ENCODE measurements at places on chromosomes 1 and 21.

DNA sequence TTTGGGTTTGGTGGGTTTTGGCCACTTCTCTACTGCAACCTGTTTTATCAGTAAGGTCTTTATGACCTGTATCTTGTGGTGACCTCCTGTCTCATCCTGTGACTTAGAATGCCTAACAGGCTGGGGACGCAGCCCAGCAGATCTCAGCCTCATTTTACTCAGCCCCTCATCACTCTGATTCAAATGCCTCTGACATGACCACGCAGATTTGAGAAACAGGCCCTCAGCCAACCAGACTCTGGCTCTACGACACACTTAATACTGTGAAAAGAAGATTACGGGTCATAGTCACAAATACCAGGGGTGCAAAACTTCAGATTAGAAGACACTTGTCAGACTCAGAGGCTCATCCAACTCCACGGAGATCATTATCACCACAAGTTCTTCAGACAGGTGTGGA is 28.3 kb upstream of the KIF26B start:
- no peak for DNase-seq

DNA sequence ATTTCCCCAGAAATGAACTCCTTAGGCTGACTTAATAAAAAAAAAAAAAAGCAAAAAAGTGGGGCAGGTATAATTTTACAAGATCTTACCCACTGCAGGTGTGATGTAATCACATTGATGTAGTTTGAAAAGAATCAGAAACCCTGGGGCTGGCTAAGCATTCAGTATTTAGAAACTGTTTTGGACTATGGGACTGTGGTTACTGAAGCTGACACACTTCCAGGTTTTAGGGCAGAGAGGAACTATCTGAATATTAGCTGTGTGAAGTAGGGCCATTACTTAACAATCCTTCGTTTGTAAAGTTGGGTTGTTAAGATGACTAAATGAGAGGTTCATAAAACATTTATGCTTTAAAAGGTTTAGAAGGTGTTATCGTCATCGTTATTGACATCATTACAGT is 165.3 kb downstream of the FASLG start:
- DNase-seq, result peak; percentile 22

GRCh38 chr1:196501760-196502428 is 106.3 kb downstream of the KCNT2 start:
- peak; percentile 38 for DNase-seq

GRCh38 chr1:44834328-44834727 is 8.7 kb downstream of the PTCH2 start:
- DNase-seq, result no peak

- DNase-seq, result no peak
These were observed 5.6 kb downstream of the CTSS start for GRCh38 chr1:150760013-150760412.

DNA sequence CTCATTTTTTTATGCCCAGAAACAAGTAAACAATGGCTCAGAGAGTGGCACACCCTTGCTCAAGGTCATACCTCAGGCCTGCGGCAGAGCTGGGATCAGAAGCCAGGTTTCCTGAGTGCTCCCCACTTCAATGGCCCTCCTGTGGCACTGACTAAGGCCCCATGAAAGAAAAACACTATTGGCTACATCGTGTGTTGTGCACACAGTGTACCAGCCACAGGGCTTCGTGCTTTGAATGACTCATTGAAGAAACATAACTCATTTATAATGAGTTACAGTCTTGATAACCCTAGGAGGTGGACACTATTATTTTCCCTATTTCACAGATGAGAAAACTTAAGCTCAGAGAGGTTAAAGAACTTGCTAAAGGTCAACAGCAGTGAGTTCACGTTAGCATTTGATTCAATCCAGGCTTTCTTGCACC is 91.2 kb downstream of the TRABD2B start:
- DNase-seq, result peak; percentile 56

DNA sequence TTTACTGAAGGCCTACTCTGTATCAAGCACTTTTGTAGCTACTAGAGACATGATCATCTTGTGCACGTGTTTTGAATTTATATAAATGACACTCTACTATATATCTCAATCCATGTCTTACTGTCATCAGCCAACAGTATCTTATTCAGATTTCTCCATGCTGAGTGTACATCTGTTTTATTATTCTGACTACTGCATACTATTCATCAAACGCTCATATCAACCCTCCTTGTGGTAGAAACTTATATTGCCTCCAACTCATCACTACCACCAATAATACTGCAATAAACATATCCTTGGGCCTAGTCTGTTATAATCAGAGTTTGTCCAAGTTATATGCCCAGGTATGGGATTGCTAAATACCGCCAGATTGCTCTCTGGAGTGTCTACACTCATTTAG is 81.6 kb upstream of the IRF2BP2 start:
- no peak for DNase-seq

GRCh38 chr1:51960262-51960661 is 30.2 kb downstream of the RAB3B start:
- DNase-seq, result peak; percentile 23

DNA sequence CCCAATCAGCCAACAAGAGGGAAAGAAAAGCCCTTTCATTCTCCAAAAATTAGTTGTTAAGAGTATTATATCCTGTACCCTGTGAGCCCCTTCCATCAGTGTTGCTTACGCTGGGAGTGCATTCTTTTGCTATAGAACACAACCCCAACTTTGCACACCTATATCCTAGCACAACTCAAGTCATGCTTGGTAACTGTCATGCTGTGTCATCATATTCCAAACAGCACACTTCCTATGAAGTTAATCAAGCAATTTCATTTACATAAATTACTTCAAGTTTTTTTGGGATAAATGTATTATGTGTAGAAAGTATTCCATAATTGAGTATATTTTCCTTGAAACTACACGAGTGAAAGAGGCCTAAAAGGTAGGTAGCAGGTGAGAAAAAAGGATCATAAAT is 20.0 kb downstream of the FUBP1 start:
- no peak for DNase-seq

DNA sequence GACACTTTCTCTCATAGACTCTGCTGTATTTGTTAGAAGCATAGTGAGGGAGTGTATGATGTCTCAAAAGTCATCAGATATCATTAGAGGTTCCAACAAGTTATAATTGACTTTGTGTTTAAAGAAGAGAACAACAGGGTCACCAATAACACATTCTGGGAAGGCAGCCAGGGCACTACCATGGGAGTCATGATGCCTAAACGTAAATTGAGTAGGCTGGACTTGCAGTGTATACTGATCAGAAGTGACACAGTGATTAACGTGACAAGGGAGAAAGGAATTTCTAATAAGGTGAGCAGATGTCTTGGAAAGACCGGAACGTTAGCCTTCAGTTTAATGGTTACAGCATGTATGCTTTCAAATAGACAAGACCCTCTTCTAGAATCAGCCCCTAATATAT is 973.2 kb downstream of the NCAM2 start:
- DNase-seq, result no peak

GRCh38 chr1:1351511-1352427 is 2.6 kb upstream of the DVL1 start:
- DNase-seq, result no peak

- peak; percentile 98 for DNase-seq
These were observed 9.9 kb upstream of the COA7 start for GRCh38 chr1:52707927-52708655.

- DNase-seq, result peak; percentile 88
These were observed 183.0 kb downstream of the CYYR1 start for GRCh38 chr21:26389971-26390641.

- DNase-seq, result peak; percentile 70
These were observed 58.4 kb upstream of the SSBP3 start for GRCh38 chr1:54464477-54465146.

DNA sequence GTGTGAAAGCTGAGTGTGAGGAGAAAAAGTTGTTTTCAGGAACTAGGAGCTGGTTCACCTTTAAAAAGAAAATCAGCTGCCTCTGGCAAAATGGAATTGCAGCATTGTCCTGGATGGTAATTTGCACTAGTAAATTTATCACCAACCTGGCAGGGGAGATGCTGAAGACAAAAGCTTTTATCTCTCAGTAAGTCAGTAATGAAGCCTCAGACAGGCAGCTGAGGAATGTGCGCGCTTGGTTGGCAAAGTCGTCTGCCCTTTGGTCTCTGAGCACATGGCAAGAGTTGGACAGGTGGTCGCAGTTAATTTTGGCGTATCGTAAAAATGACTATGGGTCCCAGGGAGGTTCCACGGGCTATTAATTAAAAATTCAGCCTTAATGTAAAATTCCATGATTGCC is 131.9 kb downstream of the BACH1 start:
- DNase-seq, result no peak

GRCh38 chr1:219322766-219323165 is 149.1 kb downstream of the LYPLAL1 start:
- no peak for DNase-seq

GRCh38 chr1:93435443-93435842 is 12.5 kb upstream of the FNBP1L start:
- no peak for DNase-seq

DNA sequence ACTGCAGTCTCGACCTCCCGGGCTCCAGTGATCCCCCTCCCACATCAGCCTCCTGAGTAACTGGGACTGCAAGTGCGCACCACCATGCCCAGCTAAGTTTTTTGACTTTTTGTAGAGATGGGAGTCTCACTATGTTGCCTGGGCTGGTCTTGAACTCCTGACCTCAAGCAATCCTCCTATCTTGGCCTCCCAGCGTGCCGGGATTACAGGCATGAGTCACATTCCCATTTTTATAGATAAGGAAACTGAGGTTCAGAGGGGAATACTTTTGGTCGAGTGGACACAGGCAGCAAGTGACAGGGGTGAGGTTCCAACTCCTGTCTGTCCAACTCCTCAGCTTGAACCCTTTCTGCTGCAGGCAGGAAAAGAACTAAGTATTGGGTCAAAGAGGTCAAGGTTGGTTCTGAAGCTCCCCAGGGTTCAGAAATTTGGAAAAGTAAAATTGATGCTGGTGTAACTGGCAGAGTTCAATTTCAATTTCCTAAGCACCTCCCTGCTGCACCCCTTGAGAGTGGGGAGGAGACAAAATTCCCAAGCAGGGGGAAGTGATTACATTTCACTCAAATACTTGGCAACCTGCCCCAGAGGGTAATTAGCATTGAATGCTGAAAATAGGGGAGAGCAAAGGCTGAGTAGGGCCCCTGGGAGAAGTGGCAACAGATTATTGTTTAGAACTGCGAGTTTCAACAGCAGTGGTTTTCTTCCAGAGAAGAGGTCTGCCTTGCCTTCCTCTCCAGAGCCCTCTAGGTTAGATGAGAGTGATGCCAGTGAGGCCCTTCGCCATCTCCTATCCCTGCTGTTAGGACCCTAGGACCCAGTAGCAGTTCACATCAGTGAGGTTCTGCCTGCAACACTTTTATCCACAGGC is 17.5 kb upstream of the ALPL start:
- no peak for DNase-seq

- DNase-seq, result no peak
These were observed 179.9 kb downstream of the ZC3H11B start for GRCh38 chr1:219433001-219433400.

- DNase-seq, result no peak
These were observed 77.9 kb downstream of the ADARB1 start for GRCh38 chr21:45152265-45152746.

DNA sequence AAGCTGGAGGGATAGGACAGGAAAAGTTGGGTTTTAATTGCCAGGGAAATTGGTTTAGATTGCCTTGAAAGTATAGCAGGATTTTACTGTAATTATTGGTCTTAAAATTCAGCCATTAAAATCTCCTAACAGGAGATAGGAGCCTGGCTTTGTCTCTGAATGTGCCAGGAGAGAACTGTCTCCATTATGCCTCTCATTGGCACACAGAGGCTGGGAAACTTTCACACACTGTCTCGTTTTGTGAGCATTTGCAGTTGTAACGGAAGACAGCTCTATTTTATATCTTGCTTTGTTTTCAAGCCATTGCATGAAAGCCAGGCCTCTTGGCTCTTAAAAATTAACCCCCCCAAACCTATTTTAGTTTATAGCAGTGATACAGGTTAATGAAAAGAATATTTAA is 12.5 kb downstream of the DNAJC6 start:
- DNase-seq, result no peak

GRCh38 chr1:25109531-25109951 is 122.8 kb downstream of the SYF2 start:
- no peak for DNase-seq

DNA sequence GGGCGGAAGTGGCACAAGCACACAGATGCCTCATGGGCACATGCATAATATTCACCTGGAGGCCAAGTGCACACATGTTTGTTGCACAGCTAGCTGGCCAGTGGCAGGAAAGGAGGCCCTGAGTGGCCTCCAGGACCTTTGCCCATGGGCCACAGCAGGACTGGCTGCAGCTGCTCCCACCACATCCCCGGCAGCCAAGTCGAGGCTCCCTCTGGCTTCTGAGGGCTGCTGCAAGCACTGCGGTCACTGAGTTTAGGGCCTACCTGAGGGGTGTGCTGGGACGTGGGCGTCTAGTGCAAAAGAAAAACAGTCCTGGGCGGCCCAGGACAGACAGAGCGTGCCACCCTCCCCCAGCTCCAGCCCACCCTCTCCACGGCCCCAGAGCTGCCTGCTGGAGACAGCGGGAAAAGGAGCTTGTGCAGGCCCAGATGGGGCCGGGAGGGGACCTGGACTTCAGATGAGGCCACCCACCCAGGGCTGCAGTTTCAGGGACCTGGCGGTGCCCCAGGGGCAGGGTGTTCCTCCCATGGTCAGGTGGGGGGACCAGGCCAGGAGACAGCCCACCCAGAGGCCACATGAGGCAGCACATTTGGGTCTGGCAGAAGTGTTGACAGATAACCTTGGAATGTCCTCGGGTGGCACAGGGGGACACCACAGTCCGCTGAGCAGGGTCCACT is 265.9 kb upstream of the VAMP3 start:
- no peak for DNase-seq

GRCh38 chr1:50179639-50180038 is 70.9 kb downstream of the ELAVL4 start:
- DNase-seq, result no peak

DNA sequence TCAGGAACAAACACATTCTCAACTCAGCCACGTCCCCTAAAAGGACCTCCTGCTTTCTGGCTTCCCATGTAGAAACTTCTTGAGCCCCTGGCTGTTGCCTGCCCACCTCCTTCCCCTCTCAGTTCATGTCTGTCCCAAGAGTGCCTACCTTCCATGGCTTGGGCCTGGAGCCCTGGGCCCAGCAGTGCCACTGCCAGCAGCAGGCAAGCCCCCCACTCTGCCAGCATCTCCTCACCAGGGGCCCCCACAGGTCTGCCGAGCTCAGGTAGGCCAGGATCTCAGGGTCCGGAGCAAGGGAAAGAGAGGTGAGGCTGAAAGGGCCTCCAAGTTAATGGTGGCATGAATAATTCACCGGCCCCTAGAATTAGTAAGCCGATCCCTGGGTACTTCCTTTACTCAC is at the start of gene CDCP2:
CDCP2 (minus strand) TSS at position 305 of the 400 bp plus-strand sequence; CDS start at position 227, 78 bp downstream.
- DNase-seq, result no peak

DNA sequence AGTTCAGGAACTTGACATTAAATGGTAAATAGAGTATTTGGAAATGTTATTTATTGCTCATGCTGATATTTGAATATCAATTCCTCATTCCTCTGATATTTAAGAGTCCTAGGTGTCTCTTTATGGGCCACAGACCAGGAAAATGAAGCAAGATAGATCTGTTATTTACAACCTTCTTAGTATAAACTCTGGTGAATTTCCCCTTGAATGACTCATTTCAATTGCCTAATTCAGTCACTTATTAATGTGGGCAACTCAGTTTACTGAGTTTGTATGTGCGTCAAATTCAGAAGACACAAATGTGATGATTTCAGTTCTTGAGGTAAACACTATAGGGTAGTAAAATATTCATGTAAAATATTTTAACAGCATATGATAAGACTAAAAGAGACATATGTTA is 1404.4 kb upstream of the PRMT6 start:
- no peak for DNase-seq

- DNase-seq, result peak; percentile 33
These were observed 9.5 kb downstream of the DPT start for GRCh38 chr1:168719306-168720111.
